ENCODE measurements at places on chromosomes 12 and 14.

DNA sequence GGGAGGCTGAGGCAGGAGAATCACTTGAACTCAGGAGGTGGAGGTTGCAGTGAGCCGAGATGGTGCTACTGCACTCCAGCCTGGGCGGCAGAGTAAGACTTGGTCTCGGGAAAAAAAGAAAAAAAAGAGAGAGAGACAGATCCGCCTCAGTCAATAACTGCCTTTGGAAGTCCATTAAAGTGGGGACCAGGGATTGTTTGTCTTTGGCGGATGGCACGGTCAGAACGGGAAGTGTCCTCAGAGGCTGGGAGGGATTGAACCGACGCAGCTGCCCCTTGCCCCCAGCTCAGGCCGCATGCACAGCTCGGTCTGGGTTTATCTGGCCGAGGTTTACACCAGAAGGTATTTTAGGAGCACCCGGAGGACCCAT is 54.4 kb downstream of the TESC start:
- DNase-seq: no peak

- peak; percentile 59 for DNase-seq
Measured at GRCh38 chr12:122203301-122204166, at the start of gene B3GNT4. Gene B3GNT4, plus strand, starts transcription at chr12:122203709. Its CDS starts 910 bp downstream, at chr12:122204619.

- DNase-seq: no peak
Measured at GRCh38 chr12:59890896-59891579, 295.2 kb downstream of the SLC16A7 start.

DNA sequence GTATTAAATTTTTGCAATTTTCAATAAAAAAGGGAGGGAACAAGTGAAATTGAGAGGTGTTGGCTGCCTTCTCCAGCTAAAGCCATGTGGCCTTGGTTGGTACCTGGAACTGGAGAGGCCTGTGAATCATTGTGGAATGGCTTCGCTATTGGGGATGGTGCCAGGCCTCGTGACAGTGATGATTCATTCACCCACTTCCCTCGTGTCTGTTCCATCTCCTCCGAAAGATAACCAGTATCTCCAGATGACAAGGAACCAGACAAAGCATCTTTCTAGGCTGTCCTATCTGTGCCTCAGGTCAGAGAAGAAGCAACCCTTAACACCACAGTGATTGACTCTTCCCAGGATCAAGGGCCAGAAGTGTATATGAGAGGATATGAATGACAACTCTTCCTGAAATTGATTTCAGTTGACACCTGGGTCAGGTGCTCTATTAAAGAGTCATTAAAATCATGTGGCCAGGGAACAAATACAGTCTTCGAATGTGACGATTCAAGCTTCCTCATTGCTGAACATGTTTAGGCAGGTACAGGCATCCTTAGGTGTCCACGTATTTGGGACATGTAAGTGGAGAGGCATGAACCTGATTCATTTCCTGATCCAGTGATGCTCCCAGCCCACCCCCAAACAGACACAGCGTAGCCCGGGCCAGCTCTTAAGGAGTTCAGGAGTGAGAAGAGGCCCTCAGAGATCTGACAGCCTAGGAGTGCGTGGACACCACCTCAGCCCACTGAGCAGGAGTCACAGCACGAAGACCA is at the start of gene RNASE7:
Gene RNASE7, plus strand, starts transcription at position 687 of the 758 bp plus-strand sequence. CDS start 631 bp downstream, outside the sequence.
- no peak for DNase-seq

- no peak for DNase-seq
Measured at GRCh38 chr12:6452944-6453630, 1.2 kb downstream of the TAPBPL start.

Measured in stimulated activated CD8-positive, alpha-beta memory T cell treated with anti-CD3 and anti-CD28 coated beads, Interleukin-12 subunit alpha, Interleukin-12 subunit beta, amount 100 ng/mL, for 4 hours (primary cell).